ENCODE measurements at places on chromosomes 1 and 21. TPM values are rescaled to one million over a fixed set of nuclear protein-coding genes. Genes with fewer than 3 reads are reported as not detected.

Gene GJA8
- not detected for total RNA-seq

Gene EYA3
- total RNA-seq: 9.2 TPM

Gene KCNJ9
- 14.7 TPM for total RNA-seq

Gene SELL
- 0.47 TPM for total RNA-seq

Gene IGSF9
- 5.9 TPM for total RNA-seq

Gene OR2G6
- total RNA-seq: not detected

Gene MEX3A
- 42.4 TPM for total RNA-seq

Gene ERICH3
- 16.7 TPM for total RNA-seq

Gene KRTAP19-1
- total RNA-seq: not detected

Data from occipital lobe (tissue), 3 donors.